ENCODE measurements at places on chromosomes 1 and 21.
A peak's percentile ranks its signal among the peaks of the same experiment; 100 is the strongest.

DNA sequence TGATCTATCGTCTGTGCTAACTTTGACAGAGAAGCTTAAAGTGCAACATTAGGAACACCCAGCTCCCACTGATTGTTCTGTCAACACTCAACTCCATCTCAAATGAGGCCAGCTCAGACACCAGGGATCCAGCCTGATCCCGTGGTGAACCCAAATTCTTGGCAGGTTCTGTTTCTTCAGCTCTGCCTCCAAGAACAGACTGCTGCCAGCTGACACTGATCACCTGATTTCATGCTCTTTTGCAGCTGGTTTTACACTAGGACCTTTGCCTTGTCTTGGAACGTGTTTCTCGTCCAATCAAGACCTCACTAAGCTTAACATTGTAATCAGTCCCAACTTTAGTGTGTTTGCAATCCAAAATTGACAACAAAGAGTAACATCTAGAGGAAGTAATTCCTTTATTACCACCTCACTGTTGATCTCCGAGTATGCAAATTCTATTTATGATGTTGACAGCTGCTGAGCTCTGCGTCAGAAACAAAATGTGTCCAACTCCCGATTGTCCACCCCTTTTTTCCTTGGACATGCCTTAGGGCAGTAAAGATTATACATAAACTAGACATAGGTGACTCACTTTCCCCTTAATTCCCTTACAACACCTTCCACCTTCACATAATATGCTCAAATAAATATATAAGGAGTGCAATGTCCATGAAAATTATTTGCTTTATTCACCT, 1.6 kb upstream of the HYI start:
- no peak for DNase-seq

GRCh38 chr1:157969697-157970485, 23.6 kb upstream of the KIRREL1 start:
- DNase-seq = peak; percentile 54

DNA sequence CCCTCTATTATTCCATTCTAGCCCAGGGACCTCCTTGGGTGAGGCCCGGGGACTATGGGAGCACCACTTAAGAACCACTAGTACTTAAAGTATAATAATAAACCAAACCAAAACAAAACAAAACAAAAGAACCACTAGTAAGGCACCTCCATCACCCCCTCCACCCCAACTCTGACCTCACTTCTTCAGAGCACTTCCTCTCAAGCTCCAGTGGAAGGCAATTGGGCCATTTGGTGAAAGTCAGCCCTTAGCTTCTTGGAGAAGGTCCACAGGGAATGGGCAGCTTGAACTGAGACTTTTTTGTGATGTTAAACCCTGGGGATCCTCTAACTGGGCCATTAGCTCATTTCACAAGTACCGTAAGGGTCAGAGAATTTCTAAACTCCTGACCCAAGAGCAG, 237.3 kb downstream of the RHOU start:
- no peak for DNase-seq

- DNase-seq = peak; percentile 42
Observed at GRCh38 chr1:64934115-64934877, 32.1 kb downstream of the JAK1 start.

DNA sequence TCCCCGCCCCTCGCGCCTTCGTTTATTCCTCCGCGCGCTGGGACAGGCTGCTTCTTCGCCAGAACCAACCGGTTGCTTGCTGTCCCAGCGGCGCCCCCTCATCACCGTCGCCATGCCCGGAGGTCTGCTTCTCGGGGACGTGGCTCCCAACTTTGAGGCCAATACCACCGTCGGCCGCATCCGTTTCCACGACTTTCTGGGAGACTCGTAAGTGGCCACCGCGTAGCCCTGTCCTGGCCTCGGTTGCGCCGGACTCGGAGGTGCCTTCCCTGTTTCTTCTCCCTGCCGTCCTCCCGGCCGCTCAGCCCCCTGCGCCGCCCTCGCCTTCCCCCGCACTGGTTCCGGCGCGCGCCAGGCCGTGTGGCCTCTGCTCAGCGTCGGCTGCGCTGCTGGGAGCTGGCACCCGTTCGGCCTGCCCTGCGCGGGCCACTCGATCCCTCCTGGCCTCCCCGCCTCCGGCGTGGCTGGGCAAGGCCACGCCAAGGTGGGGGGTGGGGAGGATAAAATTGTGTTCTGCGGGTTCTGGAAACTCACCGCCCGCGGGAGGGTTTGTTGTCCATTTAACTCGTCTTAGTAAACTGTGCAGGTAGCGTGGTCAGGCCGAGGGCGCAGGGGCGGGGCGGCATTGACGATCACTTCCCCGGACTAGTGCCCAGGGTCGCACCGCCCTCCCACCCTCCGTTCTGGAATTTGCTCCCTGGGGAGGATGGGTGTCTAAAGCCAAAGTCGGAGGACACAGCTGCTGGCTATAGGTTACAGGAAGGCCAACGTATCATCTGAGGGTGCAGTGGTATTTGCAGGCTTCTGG, at the start of gene PRDX6:
PRDX6 (plus strand) TSS at position 50 of the 808 bp plus-strand sequence; CDS start at position 113, 63 bp downstream.
- peak; percentile 68 for DNase-seq

DNA sequence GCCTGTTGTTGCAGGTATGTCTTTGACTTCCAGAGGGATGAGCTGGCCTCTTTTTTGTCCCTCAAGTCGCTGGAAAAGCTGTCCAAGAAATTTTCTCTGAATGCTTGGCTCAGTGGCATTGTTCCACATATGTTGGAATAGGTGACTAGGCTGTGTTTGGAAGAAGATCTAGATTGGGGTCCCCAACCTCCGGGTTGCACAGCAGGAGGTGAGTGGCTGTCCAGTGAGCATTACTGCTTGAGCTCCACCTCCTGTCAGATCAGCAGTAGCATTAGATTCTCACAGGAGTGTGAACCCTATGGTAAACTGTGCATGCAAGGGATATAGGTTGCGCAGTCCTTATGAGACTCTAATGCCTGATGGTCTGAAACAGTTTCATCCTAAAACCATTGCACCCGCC, 18.1 kb downstream of the BACH1 start:
- no peak for DNase-seq

DNA sequence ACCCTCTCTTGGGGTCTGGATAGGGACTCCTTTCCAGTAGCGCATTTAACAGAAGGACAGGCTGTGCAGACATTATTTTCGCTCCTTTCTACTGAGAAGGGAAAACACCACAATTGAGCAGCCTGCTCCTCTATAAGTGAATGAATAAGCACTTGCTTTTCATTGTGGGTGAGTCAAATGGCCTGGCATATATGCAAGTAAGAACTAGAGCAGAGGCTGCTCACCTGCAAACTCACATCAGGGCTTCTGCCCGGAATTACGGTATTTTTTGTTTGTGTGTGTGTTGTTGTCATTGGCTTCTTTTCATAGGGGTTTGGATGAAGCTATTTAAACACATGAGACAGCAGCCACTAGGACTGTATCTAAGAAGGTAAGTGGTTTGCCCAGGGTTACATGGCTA, 200.1 kb upstream of the CAMK1G start:
- no peak for DNase-seq

- DNase-seq = no peak
Observed at GRCh38 chr1:193283016-193283415, 96.6 kb upstream of the B3GALT2 start.

DNA sequence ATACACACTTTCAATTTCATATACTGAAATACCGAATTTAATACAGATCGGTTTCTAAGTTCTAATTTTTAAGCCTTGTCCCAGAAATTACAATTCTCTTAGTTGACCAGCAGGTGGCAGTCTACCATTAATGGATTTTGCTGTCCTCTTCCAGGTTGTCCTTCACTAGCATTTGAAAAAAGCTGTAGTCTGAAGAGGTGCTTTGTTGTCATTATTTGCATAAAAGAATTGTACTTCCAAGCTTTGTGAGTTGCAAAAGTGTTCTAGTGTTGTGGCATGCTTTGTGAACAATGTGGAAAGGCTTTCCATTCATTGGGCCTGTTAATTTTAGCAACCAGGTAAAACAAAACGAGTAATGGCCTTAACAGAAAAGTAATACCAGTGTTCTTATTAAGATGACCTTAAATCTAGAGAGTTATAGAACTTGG, 193.6 kb downstream of the RPS6KC1 start:
- peak; percentile 5 for DNase-seq

DNA sequence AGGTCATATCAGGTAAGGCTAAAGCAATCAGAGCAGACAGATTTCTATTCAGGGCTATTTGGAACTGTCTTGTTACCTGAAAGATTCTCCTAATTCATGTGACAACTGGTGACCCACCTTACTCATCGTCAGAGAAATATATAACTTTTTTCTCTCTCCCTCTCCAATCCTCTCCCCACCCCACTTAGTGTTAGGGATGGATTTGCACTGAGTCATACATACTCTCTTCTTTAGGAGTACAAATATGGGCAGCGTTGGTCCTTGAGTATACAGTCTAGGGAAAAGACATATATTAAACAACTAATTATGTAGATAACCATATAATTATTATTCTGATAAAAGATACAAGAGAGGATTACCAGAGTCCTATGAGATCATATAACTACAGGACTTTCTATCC, 246.3 kb downstream of the HHIPL2 start:
- DNase-seq = no peak

DNA sequence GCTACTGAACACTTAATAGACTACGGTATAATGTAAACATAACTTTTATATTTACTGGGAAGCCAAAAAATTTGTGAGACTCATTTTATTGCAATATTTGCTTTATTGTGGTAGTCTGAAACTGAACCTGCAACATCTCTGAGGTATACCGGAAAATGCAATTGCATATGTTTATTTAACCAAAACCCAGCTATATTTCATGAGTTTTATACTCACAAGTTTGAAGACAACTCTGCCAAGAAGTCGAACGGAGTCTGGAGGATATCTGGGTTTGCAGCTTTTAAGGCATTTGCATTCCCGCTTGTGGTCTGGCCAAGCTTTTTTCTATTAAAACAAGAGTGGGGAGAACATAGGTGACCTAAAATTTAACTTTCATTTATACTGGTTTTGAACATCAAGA, 171.9 kb downstream of the SMYD3 start:
- DNase-seq = no peak

- no peak for DNase-seq
Observed at GRCh38 chr1:74517599-74518051, 5.2 kb upstream of the LRRC53 start.

DNA sequence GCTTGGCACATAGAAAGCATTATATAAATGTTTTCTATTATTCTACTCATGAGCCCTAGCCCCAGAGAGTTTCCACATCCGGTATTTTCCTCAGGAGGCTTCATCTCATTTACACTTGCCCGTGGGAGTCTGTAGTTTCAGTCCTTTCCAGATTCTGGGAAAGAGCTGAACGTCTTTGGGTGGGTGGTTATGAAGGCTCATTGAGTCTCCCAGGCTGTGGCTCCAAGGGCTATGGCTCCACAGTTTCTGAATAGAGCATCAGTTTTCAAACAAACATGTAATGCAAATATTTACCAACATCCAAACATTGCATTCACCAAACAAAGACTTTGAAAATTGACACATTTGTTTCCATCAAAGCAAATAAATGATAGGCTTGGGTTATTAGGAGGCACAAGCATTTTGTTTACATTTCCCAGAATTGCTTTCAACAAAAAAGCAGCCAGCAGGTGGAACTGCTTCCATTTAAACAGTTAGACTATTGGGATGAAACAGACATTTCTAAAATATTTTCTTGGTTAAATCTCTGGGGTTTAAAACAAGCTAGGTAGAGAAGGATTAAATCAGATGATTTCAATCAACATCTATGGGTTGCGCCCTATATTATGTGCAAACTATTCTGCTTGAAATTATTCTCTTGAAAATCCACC, 1.3 kb upstream of the LEMD1 start:
- no peak for DNase-seq

DNA sequence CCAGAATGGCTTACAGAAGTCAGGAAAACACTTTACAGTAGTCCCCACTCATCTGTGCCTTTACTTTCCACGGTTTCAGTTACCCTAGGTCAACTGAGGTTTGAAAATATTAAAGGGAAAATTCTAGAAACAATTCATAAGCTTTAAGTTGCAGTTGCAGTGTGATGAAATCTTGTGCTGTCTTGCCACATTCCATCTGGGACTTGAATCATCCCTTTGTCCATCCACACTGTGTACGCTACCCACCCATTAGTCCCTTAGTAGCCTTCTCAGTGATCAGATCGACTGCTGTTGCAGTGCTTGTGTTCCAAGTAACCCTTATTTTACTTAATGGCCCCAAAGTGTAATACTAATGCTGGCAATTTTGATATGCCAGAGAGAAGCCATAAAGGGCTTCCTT, 30.5 kb downstream of the ZCCHC17 start:
- no peak for DNase-seq

DNA sequence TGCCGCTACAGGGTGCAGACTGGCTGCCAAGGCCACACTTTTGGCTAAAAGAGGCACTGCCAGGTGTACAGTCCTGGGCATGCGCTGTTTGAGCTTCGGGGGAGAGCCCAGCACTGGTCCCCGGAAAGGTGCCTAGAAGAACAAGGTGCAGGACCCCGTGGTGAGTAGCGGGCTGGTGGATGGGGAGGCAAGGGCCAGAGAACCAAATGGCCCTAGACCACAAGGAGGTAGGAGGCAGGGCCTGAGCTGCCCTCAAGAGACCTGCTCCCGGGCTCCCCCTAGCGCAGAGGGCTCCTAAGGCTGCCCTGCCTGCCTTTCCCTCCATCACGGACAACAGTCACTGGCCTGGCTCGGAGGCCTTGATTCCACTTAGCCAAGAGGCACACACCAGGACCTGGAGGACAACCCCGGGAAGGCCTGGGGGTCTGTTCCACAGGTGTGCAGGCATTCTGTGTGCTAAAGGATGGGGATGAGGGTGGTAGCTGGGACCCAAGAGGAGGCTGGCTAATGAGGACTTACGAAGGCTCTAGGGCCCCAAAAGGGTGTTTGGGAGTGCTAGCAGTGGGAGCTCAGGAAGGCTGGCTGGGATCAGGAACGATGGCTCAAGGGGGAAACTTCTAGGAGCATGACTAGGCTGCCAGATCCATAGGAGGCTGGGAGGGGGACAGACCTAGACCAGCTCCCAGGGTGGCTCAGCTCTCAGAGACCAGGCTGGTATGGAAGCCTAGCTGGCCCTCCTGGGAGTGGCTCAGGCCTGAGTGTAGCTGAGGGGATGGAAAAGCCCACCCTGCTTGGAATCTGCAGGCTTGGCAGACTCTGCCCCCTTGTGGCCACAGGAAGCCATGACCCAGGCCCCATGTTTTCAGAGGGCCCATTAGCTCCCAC, 742 bp downstream of the ARTN start:
- no peak for DNase-seq

DNA sequence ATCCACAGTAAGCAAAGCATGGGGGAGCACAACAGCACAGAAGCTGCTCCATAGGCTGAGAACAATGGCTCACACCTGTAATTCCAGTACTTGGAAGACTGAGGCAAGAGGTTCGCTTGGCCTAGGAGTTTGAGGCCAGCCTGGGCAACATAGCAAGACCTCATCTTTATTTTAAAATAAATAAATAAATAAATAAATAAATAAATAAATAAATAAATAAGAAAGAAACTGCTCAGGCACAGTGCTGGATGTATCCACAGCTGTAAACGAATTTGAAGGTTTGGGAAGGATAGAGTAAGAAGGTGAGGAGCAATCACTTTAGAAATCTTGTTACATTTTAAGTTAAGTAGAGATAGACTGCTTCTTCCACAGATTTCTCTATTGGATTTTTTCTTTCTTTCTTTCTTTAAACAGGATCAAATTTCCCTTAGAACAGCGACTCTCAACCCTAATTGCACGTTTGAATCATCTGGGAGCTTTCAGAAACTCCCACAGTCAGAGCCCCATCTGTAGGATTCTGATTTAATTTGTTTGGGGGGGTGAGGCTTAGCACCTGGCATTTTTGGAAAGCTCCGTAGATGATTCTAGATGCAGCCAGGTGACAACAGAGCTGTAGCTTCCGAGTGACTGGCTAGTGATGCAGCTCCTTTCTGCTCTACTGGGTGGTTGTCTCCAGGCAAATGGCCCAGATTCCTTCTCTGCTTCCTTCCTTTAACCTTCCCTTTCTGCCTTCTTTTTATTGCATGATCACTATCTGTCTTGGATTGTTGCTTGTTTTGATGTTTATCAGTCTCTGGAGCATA, 53.5 kb downstream of the S1PR1 start:
- no peak for DNase-seq

GRCh38 chr1:66563941-66564630, 30.1 kb downstream of the SGIP1 start:
- peak; percentile 12 for DNase-seq

Measured in H54 (cell line).